ENCODE measurements at places on chromosomes 11 and 22. TPM values are rescaled to one million over a fixed set of nuclear protein-coding genes. Genes with fewer than 3 reads are reported as not detected.

The SYTL2 gene
- total RNA-seq: 2.9 TPM

The TEX12 gene
- total RNA-seq: not detected

The IL18 gene
- 0.67 TPM for total RNA-seq

The TP53I11 gene
- total RNA-seq: 229 TPM

The KCNK4 gene
- total RNA-seq: 0.39 TPM

The LRRC75B gene
- 1.3 TPM for total RNA-seq

DNA sequence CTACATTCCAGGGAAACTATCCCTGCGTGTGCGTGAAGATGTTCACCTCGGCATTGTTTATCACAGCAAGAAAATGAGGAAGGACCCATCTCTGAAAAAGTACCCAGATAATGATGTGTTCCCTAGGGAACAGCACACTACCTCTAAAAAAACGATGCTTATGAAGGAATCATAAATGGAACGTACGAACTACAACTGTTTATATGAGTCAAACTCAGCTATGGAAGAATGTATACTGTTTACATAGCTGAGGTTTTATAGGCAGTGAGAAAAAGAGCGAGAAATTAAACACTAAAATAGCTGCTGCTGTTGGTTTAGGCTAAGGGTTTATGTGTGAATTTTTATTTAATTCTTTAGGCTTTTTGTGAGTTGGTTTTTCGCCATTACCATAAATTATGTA is 48.9 kb downstream of the APOL1 start:
- H3K27ac ChIP-seq: peak overlapping the region; percentile 25
- peaks cover 100% of the 10 kb centered on the region for H3K36me3 ChIP-seq
- no peak overlapping the region for H3K4me3 ChIP-seq
- H3K4me1 ChIP-seq: peaks cover 4% of the 10 kb centered on the region

DNA sequence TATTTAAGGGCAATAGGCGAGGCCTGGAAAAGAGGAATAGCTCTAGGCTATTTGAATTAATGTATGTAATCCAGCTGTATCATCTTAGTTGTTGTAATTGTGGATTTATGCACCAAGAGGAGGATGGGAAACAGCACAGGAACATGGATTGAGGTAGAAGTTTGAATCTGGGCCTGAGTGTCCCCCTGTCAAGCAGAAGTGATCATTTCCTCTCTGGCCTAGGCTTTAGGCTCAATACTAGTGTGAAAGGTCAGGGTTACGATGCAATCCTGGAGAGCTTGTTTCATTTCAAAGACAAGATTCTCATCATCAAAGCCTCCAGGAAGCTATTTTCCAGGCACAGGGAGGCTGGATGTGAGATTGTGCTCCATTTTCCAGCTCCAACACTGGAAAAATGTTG is 77.9 kb upstream of the HSD17B12 start:
- H3K4me1 ChIP-seq: no peaks in the 10 kb centered on the region
- peaks cover 16% of the 10 kb centered on the region for H3K27me3 ChIP-seq
- H3K36me3 ChIP-seq: no peaks in the 10 kb centered on the region

- no peak for DNase-seq
- no peaks in the 10 kb centered on the region for H3K36me3 ChIP-seq
- no peak overlapping the region for H3K4me3 ChIP-seq
- no peak overlapping the region for H3K27ac ChIP-seq
Measured at GRCh38 chr11:64400667-64401066, 41.7 kb downstream of the RPS6KA4 start.

GRCh38 chr11:113567867-113568544 is 92.8 kb upstream of the DRD2 start:
- no peak overlapping the region for H3K27ac ChIP-seq
- DNase-seq: no peak
- no peaks in the 10 kb centered on the region for H3K27me3 ChIP-seq
- H3K4me1 ChIP-seq: no peaks in the 10 kb centered on the region
- H3K36me3 ChIP-seq: no peaks in the 10 kb centered on the region
- H3K4me3 ChIP-seq: no peak overlapping the region

DNA sequence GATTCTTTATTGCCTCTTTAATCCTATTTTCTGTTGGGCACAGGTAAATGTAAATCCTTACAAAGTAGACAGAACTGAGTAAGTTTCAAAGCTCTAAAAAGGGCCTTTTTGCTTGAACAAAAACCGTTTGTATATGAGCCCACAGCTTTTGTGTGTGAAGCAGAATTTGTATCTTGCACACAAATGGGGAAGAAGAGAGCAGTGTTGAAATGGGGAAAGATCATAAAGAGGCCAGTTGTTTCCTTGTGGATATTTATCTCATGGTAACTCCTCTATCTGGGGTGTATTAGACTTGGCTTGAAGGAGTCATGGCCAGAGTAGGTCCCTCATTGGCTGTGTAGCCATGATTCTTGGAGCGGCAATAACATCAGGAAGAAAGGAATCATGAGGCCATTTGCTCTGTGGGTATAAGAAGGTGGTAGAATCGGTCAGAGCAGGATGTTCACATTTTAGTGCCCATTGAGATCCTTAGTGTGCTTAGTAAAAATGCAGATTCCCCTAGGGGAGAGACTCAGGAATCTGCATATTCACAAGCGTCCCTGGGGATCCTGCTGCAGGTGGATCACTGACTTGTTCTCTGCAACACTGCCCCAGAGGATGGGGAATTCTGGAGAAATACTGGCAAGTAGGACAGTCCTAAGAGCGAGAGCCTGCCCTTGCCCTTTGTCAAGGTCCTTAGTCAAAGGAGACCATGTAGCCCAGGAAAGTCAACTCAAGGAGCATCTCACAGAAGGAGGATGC is 126.5 kb downstream of the LDLRAD3 start:
- H3K4me3 ChIP-seq: no peak overlapping the region
- H3K27ac ChIP-seq: no peak overlapping the region
- H3K36me3 ChIP-seq: no peaks in the 10 kb centered on the region
- H3K27me3 ChIP-seq: no peaks in the 10 kb centered on the region

GRCh38 chr11:102773386-102773785 is 7.0 kb downstream of the MMP10 start:
- no peak overlapping the region for H3K4me3 ChIP-seq
- no peaks in the 10 kb centered on the region for H3K4me1 ChIP-seq
- DNase-seq: no peak

GRCh38 chr11:10333490-10333889 is 28.6 kb downstream of the ADM start:
- no peak overlapping the region for H3K27ac ChIP-seq
- H3K27me3 ChIP-seq: no peaks in the 10 kb centered on the region
- no peak overlapping the region for H3K4me3 ChIP-seq

- no peak for DNase-seq
- peaks cover 8% of the 10 kb centered on the region for H3K27me3 ChIP-seq
- H3K27ac ChIP-seq: no peak overlapping the region
- peaks cover 13% of the 10 kb centered on the region for H3K4me1 ChIP-seq
- H3K36me3 ChIP-seq: no peaks in the 10 kb centered on the region
- H3K4me3 ChIP-seq: no peak overlapping the region
Measured at GRCh38 chr11:61775606-61776554, 16.5 kb downstream of the TMEM258 start.

DNA sequence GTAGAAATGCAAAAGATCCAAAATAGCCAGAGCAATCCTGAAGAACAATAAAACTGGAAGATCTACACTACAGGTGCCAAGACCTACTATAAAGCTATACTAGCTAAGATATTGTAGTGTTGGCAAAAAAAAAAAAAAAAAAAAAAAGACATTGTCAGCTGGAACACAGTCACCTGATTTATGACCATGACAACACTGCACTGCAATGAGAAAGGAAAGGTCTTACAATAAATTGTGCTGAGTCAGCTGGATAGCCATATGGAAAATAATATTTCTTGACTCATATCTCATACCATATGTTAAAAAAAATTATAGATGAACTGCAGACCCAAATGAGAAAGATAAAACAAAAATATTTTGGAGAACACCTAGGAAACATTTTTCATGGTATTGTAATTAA is 3.1 kb upstream of the PANX3 start:
- H3K4me3 ChIP-seq: no peak overlapping the region
- no peak for DNase-seq
- peaks cover 3% of the 10 kb centered on the region for H3K4me1 ChIP-seq
- no peaks in the 10 kb centered on the region for H3K36me3 ChIP-seq

- H3K36me3 ChIP-seq: no peaks in the 10 kb centered on the region
- H3K27me3 ChIP-seq: no peaks in the 10 kb centered on the region
- H3K4me3 ChIP-seq: no peak overlapping the region
- DNase-seq: peak; percentile 13
Measured at GRCh38 chr11:83836883-83837654, 550.9 kb upstream of the CCDC90B start.

- H3K27ac ChIP-seq: no peak overlapping the region
- H3K4me3 ChIP-seq: no peak overlapping the region
- H3K27me3 ChIP-seq: no peaks in the 10 kb centered on the region
- no peaks in the 10 kb centered on the region for H3K36me3 ChIP-seq
Measured at GRCh38 chr11:66858186-66858938, 1.5 kb downstream of the LRFN4 start.

Data from B cell (primary cell).